ENCODE measurements at places on chromosomes 6 and 20.
A peak's percentile ranks its signal among the peaks of the same experiment; 100 is the strongest.

GRCh38 chr6:141561154-141561553 lies 571.6 kb upstream of the GJE1 start:
- DNase-seq: no peak

DNA sequence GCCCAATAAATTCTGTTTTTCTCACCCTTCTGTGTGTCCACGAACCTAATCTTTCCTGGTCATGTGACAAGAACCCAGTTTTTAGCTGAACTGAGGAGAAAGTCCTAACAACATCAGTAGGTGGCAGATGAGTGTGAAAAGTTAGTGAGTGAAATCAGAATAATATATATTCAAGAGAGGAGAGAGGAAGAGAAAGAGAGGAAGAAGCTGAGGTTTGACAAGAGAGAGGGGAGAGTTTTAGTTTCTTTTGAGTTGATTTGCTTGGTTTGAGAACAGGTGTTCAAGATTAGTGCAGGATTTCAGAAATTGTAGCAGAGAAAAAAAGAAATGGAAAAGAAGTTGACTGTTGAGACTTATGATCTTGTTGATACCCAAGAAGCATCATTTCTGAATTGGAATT lies 930.5 kb upstream of the FLRT3 start:
- peak; percentile 20 for DNase-seq

DNA sequence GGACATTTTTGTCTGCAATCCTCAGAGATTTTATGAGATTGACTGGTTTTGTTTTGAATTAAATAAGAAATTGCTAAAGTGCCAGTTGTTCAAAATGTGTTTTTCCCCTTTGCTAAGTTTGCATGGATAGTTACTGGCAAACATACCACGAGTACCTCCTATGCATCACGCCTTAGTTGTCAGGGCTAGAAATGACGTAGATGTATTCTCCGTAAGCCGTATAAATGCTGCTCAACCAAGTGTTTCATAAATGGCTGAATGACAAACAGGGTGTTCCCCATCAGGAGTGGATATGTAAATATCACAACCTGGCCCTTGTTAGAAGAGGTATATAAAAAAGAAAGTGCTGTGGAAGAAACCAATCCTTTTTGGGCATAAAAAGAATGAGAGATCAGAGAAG lies 341.1 kb upstream of the ZFP64 start:
- DNase-seq: no peak

DNA sequence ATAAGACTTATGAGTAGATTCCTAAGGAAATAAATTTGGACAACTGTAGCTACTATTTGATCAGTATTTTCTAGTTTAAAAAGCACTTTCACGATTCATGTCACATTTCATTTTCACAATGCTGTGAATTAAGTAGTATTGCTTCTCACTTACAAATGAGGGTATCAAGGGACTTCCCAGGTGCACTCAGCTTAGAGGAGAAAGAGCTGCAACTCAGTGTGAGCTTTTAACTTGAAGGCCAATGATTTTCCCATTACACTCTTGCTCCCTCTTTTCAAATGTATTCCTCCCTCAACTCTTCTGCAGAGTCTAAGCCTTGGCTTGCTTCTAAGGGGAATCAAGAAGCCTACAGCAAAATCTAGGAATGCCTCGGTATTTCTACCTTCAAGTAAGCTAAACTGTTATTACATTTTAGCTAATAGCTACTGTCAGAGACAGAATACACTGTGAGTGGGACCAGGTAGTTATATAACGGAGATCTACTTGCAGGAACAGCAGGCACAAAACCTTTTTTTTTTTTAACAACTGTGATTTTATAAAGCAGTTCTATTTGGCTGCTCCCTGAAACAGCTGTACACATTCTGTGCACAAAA lies 339.0 kb downstream of the SYNE1 start:
- DNase-seq: peak; percentile 26
